G401 (cell line): ENCODE measurements at places on chromosomes 12 and 14.

DNA sequence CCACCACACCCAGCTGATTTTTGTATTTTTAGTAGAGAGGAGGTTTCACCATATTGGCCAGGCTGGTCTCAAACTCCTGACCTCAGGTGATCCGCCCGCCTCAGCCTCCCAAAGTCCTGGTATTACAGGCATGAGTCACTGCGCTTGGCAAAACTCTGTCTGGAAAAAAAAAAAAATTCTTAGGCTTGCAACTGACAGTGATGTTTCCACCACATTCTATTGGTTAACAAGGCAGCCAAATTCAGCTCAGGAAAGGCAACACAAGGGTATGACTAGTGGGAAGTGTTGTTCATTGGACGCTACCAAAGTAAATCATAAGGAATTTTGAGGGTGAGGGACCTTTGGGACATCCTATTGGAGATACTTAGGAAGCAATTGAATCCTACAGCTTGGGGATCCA is 2.9 kb upstream of the SBNO1 start:
- DNase-seq: no peak

DNA sequence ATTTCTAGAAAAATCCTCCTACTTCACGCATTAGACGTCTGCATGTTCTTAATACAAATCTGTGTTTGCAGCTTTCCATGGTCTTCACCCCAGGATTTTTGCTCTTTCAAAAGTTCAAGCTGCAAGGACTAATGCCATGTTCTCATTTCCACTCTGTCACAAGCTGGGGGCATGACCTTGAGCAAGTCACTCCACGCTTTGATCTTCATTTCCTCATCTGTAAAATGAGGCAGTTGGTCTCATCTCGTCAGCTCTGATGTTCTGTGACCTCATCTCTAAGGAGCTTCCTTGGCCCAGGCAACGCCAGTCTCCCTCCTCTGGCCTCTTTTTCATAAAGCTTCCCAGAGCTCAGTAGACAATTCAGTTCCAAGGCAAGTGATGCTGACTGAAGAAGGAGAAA is 18.8 kb upstream of the BMP4 start:
- no peak for DNase-seq

DNA sequence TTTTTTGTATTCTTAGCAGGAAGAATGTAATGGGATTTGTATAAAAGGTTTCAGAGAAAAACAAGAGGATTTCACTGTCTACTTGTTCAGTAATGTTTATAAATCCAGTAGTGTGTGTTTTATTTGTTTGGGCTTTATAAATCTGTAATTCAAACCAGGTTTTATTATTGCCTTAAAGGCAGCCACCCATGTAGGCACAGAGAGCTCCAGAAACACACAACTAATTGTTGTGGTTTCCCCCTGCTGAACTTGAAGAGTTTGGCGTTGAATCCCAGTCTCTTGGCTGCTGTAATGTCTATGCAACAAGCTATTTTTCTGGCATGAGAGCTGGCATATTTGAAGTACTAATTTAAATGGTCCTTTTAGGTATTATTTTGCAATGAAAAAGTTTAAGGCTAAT is 63.4 kb upstream of the SLCO1C1 start:
- DNase-seq: no peak

GRCh38 chr14:70827347-70827746 is 18.0 kb upstream of the MAP3K9 start:
- DNase-seq: no peak

DNA sequence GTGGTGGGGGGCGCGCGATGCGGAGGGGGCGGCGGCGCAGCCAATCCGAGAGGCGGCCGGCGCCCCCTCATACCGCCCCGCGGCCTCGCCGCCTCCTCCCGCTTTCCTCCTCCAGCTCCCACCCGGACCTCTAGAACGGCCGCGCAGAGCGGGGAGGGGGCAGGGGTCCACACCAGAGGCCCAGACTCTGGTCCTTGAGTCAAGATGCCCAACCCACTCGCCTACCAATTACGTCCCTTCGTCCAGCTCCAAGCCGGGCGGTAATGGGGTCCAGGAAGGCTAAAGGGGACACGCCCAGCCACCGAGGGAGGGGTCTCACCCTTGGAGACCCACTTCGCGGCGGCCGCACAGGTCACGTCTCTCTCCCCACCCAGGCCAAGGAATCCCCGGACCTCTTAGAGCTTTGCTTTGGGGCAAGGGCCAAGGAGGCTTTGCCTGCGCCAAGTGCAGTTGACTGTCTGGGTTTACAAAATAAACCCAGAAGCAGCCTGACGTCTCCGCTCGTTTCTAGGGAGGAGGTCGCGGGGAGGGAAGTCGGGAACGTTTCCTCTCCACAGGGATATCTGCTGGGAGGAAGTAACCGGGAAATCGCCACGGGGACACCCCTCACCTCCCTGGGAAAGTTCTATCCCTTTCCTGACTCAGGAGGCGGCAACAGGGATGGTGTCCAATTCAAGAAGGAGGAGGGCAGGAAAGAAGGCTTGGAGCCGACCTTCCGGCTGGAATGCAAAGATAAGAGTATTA is 394 bp upstream of the AMIGO2 start:
- peak; percentile 47 for DNase-seq

GRCh38 chr14:37746140-37746832 is 150.9 kb downstream of the TTC6 start:
- DNase-seq: no peak

- DNase-seq: no peak
Measured at GRCh38 chr12:111546758-111547383, 52.2 kb downstream of the ATXN2 start.

- no peak for DNase-seq
Measured at GRCh38 chr14:22537436-22538310, 51.4 kb downstream of the DAD1 start.

DNA sequence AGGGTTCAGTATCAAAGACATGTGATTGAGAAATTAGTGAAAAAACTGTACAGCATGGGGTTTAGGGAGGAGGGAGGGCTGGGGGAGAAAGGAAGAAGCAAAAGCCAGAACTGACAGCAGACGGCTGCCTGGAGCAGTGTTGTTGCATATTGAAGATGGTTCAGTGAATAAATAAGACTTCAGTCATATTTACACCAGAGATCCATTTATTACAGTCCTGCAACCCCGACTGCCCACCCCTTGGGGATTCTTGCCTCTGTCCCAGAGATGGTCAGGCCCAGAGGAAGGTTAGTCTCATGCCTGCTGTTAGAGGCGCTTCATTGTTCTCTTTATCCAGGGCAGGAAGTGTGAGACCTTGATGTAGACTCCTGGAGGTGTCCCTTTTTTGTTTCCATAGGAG is 3.2 kb downstream of the GZMH start:
- no peak for DNase-seq

GRCh38 chr14:45144658-45145057 is 8.9 kb downstream of the FANCM start:
- no peak for DNase-seq

DNA sequence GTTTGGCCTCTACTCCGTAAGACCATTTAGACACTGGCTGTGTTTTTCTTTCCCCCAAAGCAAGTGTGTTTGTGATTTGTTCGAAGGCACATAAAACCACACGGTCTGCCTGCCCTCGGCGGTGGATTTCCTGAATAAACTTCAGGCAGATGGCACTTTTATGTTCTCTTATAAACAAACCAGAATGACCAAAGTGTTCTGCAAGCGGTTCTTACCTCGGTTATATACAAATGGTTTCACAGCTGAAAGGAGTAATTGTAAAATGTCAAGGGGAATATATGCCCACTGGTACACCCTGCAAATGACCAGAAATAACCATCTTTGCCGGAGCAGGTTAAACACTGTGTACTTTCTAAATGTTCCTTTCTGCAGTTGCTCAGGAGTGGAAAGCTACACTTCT is 1475.8 kb upstream of the TMEM132C start:
- no peak for DNase-seq

DNA sequence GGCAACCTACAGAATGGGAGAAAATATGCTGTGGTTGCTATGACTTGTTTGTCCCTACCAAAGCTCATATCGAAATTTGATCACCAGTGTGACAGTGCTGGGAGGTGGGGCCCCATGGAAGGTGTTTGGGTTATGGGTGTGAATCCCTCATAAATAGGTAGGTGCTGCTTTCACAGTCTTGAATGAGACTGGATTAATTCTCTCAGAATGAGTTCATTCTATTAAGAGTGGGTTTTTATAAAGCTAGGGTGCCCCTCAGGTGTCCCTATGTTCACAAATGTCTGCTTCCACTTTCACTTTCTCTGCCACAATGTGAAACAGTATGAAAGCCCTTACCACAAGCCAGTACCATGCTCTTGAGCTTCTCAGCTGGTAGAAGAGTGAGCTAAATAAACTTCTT is 133.5 kb downstream of the CPNE8 start:
- no peak for DNase-seq

GRCh38 chr12:127400221-127400620 is 866.7 kb upstream of the TMEM132C start:
- DNase-seq: no peak

DNA sequence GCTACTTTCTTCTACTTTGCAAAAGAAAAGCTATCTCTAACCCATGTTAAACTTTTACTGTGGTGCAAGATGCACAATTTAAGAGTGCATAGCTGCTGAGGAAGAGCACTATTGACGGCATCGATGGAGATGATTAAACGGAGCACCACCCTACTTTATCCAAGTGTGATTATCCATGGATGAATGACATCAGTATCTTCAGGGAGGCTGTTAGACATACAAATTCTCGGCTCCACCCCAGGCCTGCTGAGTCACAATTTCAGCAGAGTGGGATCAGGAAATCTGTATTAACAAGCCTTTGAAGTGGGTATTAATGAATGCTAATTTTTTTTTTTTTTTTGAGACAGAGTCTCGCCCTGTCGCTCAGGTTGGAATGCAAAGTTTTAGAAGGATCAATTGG is 16.2 kb downstream of the SLC2A14 start:
- no peak for DNase-seq
